RPMI7951 (cell line): ENCODE measurements at places on chromosomes 13 and 19.
A peak's percentile ranks its signal among the peaks of the same experiment; 100 is the strongest.

DNA sequence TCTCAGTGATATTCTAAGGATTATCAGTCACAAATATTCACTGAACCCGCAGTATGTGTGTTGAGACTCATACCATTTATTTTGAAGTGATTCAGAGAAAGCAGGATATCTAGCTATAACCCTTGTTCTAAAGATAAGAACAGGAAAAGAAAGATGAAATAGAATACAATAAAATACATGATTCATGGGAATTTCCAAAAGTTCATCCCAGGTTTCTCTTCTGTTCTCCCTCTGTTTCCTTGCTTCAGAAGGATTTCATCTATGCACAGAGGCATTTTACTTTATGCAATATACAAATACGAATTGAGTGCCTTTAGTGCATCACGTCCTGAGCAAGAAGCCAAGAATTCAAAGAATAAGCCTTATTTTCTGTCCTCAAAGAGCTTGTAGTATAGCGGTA, 274.4 kb upstream of the GPC6 start:
- no peak for DNase-seq

GRCh38 chr13:75318138-75318833, 163.7 kb downstream of the TBC1D4 start:
- DNase-seq = no peak

GRCh38 chr19:24086974-24087595, at the start of gene ZNF254:
ZNF254 (plus strand) TSS chr19:24087187; CDS start chr19:24087308, 121 bp downstream.
- peak; percentile 97 for DNase-seq

- DNase-seq = no peak
Measured at GRCh38 chr13:111423168-111423785, 102.8 kb downstream of the TEX29 start.

DNA sequence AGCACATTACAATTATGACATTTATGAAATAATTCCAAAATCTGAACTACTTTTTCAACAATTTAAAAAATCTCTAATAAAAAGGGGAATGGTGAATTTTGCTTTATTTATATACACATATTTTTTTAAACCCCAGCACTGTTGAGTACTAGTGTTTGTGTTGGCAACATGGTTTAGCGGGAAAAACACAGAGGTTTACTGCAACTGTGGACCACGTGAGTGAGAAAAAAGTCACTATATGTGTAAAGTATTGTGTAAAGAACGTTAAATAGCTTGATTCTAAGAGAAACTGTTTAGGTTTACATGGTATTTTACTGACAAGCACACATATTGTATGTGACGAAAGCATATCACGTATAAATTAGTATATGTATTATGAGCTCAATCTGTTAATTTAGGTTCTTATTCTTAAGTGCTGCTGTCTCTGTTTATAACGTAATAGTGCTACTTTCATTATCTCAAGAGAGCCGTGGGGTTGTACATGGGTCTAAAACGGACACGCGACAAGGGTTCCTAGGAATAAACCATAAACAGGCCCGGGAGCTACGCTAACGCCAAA, 617 bp downstream of the SKA3 start:
- DNase-seq = peak; percentile 39

DNA sequence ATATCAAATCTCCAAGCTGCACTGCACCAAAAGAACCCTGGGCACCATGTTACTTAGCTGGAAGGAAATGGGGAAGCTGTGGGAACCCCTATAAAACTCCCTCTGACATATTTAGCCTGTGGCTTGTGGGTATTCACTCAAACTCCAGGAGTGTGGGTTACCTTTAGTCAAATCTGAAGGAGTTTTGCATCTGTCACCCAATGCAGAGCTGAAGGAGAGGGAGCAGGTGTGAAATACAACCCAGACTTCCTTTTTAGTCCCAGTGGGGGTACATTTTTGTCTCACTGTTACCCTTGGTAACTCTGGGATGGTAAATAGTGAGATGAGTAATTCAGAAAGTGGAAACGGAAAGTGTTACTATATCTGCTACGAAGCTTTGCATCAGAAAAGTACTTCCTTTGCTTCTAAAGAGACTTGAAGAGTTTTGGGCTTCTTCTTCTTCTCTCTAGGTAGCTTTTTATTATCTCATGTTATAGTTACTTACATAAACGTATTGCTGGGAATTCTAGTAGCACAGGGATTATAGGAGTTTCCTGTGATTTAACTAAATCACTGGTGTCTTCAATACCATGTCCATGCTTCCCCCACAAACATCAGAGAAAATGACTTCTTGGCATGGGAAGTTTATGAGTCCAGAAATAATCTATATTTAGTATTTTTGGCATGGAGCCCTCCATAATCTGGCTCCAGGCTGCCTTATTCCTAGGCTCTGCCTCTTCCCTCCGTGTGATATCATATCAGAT, 105.9 kb downstream of the AKAP11 start:
- DNase-seq = peak; percentile 26

DNA sequence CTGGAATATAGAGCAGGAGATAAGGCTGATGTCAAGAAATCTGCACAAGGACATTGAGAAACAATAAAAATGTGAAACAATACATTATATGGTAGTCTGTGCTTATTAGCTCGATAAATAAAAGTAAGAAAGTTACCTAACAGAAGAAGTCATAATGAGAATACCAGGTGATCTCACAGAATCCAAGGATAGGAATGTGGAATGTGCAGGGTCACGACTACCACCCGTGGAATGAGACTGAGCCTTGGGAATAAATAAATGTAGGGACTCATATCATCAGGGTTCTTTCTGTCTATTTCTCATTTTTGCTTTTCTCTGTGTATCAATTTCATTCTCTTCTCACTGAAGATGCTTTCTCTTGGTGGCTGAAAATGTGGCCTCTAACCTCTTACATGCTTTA, 26.0 kb upstream of the KBTBD7 start:
- DNase-seq = no peak

DNA sequence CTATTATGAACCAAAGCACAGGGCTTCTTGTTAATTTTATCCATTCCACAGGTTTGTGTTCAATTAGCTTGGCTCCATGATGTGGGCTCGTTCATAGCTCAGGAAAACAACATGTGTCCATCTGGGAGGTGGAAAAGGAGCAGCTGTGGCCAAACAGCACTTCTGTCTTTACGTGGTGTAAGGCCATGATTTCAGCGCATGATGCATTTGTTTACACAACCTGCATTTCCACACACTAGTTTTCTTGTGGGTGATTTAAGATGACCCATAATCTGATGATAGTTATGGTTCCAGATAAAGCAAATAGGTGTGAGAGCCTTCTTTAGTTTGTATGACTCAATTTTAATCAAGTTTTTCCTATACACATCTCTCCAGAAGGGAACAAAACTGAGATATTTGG, 101.7 kb downstream of the TNFRSF19 start:
- DNase-seq = peak; percentile 13

DNA sequence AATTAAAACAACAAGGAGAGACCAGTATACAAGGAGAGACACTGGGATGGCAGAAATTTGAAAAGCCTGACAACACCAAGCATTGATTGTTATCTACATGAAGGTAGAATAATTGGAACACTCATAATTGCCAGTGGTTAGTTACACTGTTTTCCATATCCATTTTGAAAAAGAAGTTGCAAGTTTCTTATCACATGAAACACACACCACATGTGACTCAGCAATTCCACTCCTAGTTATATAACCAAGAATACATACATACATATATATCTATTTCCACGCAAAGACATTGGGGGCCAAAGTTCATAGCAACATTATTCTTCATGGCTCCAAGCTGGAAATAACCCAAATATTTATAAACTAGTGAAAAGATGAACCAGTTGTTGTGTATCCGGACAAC, 15.2 kb upstream of the PABPC3 start:
- DNase-seq = no peak

GRCh38 chr19:41695745-41696144, 7.7 kb upstream of the CEACAM7 start:
- no peak for DNase-seq

- DNase-seq = no peak
Measured at GRCh38 chr19:34998777-34999497, 1.2 kb upstream of the GRAMD1A start.

- no peak for DNase-seq
Measured at GRCh38 chr19:38033658-38034491, 126.9 kb downstream of the SIPA1L3 start.

GRCh38 chr19:39949026-39949747, 14.8 kb upstream of the FCGBP start:
- no peak for DNase-seq

GRCh38 chr19:29201855-29202254, 11.1 kb downstream of the UQCRFS1 start:
- no peak for DNase-seq

GRCh38 chr19:29714953-29715700, at the start of gene C19orf12:
C19orf12 (minus strand) TSS chr19:29715261; CDS start chr19:29708413, 6,848 bp downstream.
- peak; percentile 50 for DNase-seq

- peak; percentile 88 for DNase-seq
Measured at GRCh38 chr13:60590800-60591747, 194.1 kb downstream of the TDRD3 start.

DNA sequence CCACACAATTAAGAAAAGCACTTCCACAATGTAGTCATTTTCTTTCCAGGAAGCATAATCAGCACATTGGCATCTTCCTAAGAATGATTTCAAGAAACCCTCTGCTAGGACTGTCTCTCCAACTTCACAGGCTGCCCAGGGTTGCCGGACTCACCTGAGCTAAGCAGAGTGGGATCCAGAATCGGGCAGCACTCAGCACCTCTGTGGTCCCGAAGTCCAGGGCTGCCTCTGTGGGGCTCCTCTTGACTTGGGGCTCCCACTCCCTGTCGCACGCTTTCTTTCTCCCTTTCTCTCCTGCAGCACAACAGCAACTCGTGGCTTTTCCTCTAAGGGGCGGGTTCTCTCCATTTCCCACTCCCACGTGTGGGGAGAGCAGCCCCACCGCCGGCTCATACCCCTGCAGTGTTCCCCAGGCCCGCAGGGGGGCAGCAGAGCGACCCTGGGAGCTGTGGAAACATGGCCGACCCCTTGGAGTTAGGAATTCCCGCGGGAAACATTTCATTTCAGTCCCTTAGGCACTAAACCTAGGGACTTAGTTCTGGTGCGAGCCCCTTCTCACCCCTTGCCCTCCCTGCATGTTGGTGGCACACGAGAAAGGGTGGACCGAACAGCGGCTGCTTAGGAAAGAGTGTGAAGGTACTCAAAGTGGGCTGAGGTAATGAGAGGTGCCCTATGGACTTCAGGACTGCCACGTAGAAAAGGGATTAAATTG, at the start of gene TMEM272:
TSS of gene TMEM272 (minus strand) at position 316 of the 712 bp plus-strand sequence. CDS start 6,647 bp downstream, outside the sequence.
- peak; percentile 52 for DNase-seq

GRCh38 chr19:55426042-55426441, 17.1 kb downstream of the SHISA7 start:
- no peak for DNase-seq

GRCh38 chr19:47430041-47430802, 10.9 kb upstream of the MEIS3 start:
- DNase-seq = peak; percentile 62

GRCh38 chr13:63774133-63774532, 2358.5 kb upstream of the PCDH20 start:
- DNase-seq = no peak

DNA sequence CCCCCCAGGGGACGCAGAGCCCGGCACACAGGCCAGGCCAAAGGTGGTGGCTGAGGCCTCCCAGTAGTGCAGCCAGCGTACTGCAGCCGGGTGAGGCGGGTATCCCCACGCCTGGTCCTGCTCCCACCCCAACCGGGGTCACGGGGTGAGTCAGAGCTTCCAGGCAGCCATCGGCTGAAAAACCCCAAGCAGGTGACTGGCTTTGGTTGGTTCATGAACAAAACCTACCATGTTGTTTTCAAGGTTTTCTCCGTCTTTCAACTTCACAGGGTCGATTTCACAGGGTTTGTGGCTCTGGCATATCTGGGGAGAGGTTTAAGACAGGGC, 42.1 kb upstream of the C13orf46 start:
- no peak for DNase-seq

DNA sequence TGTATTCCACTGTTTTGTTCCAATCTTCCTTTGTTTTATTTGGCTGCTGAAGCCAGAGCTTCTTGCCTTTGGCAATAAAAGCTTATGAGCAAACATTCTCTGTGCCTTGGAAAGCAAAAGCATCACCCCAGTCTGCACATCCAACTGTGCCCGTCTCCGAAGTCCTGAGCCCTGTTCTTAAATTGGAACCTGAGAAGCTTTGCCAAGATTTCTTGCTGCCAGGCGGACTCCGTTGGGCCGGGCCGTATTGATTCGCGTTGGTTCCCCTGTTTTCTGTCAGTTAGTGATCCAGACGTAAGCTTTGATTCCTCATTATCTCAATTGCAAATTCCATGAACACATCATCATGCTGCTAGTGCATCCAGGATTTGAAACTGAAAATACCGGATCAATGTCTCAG, 793.0 kb downstream of the OLFM4 start:
- no peak for DNase-seq

GRCh38 chr13:58126496-58126895, 495.0 kb downstream of the PCDH17 start:
- no peak for DNase-seq

DNA sequence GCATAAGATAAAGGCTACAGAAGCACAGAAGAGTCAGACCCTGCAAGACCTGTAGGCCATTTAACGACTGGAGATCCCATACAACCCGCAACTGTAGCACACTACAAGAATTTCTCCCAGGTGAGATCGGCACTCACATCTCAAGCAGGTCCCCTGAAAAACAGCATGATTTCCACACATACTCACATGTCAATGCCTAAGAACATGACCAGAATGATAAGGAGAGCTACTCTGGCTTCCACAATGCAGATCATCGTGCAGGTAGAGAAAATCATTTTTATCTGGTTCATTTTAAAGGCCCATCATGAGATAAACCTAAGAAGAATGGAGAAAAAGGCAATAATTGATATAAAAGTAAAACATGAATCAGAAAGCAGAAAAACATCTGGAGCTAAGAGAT, 17.5 kb upstream of the PEG3 start:
- DNase-seq = no peak

DNA sequence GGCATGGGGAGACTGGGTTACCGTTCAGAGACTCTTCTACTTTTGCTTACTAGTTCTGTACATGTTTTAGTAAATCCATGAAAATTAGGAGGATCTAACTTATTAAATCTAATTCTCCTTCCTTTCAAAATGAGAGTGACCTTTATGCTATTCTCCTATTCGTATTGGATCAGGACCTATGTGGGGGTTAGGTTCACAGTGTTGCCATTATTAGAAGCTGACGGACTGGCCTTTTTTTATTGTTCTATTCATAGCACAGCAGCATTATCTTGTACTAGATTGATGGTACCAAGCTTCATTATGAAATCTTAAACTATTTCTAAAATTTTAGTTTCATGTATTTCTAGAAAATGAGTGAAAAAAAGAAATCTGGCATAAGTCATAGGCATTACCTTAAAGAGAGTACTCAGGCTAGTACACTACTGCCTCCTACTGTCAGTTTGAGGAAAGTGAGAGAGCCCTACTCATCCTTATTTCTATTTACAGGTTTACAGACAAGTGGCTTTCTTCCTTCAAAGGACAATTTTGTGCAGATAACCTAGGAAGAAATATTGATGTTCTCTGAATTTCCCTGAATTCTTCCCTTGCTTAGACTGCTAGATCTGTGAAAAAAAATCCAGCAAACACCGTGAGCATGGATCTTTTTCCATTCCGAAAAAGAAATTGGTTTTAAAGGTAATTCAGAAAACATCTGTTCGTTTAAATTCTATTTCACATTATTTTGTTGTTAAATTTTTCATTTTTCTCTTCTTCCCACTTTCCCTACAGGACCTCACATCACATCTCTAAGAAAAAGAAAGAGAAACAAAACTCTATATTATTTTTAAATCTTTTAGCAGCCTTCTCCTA, 485.5 kb downstream of the DIAPH3 start:
- peak; percentile 13 for DNase-seq
